ENCODE measurements at places on chromosomes 1 and 21.

DNA sequence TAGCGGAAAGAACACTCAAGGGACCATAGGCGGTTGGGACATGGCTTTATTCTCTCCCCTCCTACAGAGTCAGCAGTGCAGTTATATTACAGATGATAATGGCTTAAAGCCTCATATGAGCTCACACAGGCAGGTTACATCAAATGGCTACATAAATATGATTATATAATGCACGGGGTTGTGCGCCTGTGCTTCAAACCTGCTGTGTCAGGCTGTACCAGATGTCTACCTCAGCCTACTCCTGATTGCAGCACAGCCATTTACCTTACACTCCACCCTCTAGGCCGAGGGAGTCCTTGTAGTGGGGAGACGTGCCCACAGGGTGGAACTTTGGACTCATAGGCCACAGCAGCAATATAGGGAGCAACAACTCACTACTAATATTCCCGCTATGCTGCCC is 16.4 kb upstream of the TBX19 start:
- no peak for DNase-seq

GRCh38 chr21:37281579-37281978 is 14.4 kb upstream of the VPS26C start:
- DNase-seq, result no peak

GRCh38 chr1:26432793-26433192 is 672 bp downstream of the DHDDS start:
- no peak for DNase-seq

DNA sequence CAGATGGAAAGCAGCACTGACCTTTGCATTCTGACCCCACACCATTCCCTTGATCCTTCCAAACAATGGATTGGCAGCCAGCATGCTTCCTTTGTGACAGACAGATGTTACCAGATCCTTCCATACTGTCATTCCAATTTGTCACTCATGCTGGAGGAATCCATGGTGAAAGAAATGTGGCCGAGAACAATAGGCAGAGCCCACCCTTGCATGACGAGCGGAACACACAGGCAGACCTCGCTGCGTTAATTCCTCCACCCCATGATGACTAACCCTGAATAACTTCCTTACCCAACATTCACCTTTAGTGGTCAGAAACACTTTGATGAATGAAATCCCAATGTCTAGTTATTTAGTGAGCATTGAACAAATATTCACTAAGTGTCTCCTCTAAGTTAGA is 45.1 kb downstream of the PDPN start:
- DNase-seq, result no peak

- no peak for DNase-seq
Measured at GRCh38 chr1:101506541-101507164, 269.8 kb downstream of the S1PR1 start.

DNA sequence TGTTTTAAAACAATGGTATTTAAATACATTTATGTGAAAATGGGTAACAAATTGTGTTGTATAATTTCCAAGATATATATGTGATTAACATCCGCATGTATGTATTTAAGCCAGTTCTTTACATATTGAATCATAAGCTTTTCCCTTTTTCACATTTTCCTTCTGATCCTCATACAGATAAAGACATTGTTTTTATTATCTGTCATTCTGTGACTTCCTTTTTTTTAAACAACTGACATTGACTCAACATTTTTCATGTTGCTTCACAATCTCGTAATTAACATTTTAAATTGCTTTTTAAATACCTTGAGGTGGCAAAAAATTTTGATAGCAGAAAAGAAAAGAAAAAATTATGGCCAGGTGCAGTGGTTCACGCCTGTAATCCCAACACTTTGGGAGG is 1.4 kb downstream of the STXBP3 start:
- DNase-seq, result no peak

- no peak for DNase-seq
Measured at GRCh38 chr1:59522925-59523505, 226.1 kb downstream of the FGGY start.

GRCh38 chr1:60255565-60255964 is 182.0 kb upstream of the C1orf87 start:
- DNase-seq, result no peak

GRCh38 chr1:95252422-95252821 is 18.4 kb downstream of the RWDD3 start:
- DNase-seq, result no peak

DNA sequence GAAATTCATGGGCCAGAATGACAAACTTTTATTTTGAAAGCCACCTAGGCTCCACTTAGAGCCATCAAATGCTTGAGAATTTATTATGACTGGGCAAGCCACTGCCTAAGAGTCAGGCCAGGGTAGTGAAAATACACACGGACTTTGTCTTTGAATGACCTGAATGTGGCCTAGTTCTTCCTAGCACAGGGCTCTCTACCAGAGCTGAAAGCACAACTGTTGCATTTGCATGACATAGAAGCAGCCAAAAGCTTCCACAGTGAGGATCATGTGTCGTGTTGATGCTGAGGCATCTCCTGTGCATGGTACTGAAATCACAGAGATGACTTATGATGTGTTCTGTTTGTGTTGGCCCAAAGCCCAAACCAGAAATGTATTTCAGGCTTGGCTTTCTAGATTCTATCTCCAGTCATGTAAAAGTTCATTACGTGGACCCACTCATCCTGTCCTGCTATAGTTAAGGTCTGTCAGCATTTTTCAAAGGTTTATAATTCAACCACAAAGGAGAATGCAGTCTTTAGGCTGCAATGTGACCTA is 164.0 kb upstream of the UBE2U start:
- DNase-seq, result no peak

GRCh38 chr1:228336308-228337030 is 70.2 kb downstream of the TRIM11 start:
- DNase-seq, result no peak

- DNase-seq, result no peak
Measured at GRCh38 chr1:64484651-64485050, 14.7 kb downstream of the CACHD1 start.

Measured in SIG-M5 (cell line).